SK-N-MC (cell line): ENCODE measurements at places on chromosomes 1 and 21.
A peak's percentile ranks its signal among the peaks of the same experiment; 100 is the strongest.

- no peak for DNase-seq
Observed at GRCh38 chr1:237664348-237664747, 226.4 kb downstream of the ZP4 start.

DNA sequence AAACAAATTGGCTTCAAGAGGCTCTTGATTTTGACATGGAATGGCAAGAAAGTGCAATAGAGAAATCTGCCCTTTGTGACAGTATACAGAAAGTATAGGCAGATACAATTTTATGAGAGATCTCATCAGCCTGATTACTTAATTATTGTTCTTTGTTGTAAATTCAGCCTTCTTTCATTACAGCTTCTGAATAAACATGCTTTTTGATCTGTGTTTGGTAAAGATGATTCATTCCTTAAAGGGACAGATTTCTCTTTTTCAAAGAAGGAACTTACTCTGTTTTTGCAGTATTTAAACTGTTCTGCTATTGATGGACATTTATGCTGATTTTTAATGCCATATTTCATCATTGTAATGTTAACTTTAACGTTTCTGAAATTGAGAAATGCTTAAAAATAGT, 13.7 kb upstream of the MPC2 start:
- no peak for DNase-seq

DNA sequence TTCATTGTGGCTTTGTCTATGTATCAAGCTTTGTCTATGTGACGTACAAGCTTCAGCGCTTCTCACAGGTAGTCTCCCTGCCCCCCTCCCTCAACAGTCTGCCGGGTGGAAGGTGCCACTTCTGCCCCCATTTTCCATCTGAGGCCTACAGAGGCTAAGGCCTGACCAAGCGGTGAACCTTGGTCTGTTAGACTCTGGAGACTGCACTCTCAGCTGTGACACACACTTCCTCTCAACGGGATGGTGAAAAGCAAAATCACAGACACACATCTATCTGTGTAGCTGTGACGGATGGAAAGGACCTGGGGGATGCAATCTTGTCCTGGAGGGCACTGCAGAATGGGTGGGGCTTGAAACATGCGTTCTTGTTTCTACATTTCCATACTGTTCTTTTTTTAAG, 152.9 kb upstream of the EDN2 start:
- no peak for DNase-seq

DNA sequence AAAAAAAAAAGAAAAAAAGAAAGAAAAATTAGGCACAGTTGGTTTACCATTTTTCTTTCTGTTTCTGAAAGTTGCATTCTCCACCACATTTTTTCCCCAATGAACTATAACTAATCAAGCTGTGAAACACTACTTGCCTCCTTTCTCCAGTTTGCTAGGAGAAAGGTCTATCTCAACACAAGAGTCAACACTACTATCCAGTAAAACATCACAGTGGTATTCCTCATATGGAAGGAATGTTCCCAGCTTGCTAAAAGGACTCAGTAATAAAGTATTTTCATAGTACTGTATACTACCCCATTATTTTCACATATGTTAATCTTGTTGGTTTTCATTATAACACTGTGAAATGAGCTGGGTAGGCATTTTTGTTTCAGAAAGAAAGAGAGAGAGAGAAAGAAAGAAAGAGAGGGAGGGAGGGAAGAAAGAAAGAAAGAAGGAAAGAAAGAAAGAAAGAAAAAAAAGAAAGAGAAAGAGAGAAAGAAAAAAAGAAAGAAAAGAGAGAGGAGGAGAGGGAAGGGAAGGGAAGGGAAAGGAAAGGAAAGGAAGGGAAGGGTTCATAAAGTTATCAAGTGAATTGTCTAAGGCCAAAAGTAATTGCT, 7.9 kb downstream of the PTGER3 start:
- DNase-seq: no peak

GRCh38 chr1:221998781-221999180, 256.9 kb upstream of the DUSP10 start:
- DNase-seq: no peak

- no peak for DNase-seq
Observed at GRCh38 chr21:42819861-42820615, 59.3 kb downstream of the WDR4 start.

DNA sequence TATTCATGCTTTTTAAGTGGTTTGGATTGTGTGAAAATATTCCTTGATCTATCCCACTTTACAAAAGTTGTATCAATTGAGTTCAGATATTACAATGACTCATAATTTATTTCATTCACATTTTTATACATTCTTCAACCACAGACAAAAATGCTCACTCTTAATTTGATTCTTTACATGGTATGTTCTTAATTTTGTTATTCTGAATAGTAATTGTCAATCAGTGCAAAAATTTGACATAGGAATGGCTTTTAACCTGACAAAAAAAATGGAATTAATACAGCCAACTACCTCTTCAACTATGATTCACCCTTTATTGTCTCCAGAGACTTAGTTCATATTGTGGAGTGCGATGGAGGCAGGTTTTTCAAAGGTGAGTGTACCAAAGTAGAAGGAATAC, 1002.4 kb upstream of the ADGRL4 start:
- no peak for DNase-seq

GRCh38 chr1:84606977-84607376, 32.7 kb upstream of the CTBS start:
- no peak for DNase-seq

DNA sequence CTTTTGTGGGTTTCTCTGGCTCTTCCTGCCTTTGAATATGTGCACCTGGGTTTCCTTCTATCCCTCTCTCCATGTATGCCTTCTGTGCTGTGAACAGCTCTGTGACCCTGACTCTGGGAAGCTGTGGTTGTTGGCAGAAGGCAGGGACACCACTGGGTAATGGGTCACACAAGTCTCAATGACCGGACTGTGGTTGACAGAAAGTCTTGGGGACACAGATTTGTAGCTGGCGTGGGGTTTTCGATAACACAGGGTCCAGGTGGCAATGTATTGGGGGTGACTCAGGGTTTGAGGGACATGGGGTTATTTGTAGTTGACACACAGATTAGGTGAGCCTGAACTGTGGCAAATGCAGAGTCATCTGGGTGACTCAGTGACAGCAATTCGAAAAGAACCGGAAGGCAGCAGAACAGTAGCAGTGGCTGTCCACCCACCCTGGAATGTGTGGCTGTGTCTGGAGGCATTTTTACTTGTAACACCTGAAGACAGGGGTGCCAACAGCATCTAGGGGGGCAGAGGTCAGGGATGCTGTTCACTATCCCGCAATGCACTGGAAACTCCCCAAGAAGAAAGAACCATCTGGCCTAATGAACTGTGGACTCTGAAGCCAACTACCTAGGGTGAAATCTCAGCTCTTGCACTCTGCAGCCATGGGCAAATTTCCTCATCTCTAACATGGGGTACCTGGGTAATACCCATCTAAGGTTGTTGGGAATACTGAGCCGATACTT, 13.0 kb upstream of the SLC6A9 start:
- DNase-seq: no peak

DNA sequence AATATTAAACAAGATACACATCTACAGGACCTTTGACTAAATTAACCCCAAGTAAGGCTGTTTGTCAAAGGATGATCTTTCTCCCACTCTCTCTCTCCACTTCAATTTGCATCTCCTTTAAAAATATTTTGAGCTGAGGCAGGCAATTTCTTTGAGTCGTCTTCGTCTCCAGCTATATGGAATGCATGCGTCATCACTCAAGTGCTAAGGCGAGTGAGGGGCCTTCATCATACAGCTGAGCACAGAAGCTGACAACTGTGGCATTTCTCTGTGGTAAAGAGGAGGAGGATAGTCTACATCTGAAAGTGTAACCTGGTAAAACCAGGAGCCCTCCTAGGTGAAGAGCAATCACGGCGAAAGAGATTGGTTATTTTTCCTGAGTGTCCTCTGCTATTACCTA, 7.6 kb downstream of the EPHX4 start:
- peak; percentile 87 for DNase-seq

- DNase-seq: no peak
Observed at GRCh38 chr21:32819694-32820093, 48.1 kb upstream of the PAXBP1 start.

GRCh38 chr1:3545363-3546047, 65.8 kb downstream of the MEGF6 start:
- DNase-seq: no peak

GRCh38 chr1:160835751-160836150, 26.9 kb downstream of the CD244 start:
- DNase-seq: no peak

- DNase-seq: no peak
Observed at GRCh38 chr1:204971517-204972336, 71.3 kb upstream of the CNTN2 start.

- no peak for DNase-seq
Observed at GRCh38 chr1:16719571-16720350, 20.6 kb upstream of the RNU1-4 start.

DNA sequence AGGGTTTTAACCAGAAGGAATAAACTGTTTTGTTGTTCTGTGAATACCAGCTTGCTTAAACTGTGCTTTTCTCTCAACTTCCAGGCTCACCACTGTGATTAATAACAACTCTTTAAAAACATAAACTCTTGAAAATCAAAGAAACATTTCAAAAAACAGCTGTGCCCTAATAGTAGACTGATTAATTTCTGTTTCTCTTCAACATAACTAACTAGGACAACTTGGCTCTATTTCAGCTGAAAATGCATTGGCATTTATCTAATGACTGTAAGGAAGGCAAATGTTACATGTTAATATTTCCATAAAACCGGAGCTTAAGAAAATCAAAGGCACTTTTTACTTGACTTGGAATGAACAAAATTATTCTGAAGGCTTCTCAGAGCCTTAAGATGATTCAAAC, 656.1 kb upstream of the NEGR1 start:
- no peak for DNase-seq

GRCh38 chr1:6489383-6489765, 2.1 kb downstream of the PLEKHG5 start:
- no peak for DNase-seq

DNA sequence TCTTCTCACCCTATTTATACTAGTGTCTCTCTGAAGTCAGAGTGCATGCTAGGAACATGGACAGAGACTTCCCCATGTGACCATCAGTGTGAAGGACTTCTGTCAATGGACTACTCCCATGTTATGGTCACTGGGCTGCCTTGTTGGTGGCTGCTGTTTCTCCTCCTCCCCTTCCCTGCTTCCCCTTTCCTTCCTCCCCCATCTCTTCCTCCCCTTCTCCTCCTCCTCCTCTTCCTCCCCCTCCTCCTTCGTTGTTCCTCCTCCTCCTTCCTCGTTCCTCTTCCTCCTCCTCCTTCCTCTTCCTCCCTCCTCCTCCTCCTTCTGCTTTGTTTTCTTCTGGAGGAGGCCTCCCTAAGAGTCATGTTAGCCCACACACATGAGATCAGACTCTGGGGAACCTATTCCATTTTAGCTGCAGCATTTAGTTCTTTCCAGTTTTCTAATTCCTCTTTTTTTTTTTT, 35.8 kb downstream of the IER5 start:
- no peak for DNase-seq

DNA sequence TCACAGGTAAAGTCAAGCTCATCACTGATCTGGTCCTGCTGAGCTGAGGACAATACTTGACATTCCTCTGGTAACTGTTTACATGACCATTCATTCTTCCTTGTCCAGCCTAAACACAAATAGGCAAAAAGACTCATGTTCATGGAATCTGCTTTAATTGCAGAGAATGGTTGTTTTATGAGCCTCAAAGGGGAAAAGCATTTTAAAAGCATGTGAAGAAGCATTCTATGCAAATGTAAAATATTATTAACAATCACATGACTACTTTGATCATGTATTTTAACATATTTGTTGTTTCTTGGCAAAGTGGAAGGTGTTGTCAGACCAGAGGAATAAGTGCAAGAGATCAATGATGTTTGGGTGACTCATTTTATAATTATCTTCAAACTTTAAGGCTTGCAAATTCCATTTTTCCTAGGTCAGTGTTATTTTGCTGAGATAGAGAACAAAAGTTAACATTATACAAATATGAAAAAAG, 133.7 kb downstream of the RUNX1 start:
- DNase-seq: no peak

GRCh38 chr1:23371987-23372880, 2.6 kb upstream of the ZNF436 start:
- DNase-seq: no peak

- DNase-seq: no peak
Observed at GRCh38 chr1:46406881-46407608, 12.9 kb downstream of the FAAH start.

- DNase-seq: peak; percentile 6
Observed at GRCh38 chr1:23838401-23838866, 13.2 kb upstream of the HMGCL start.

- no peak for DNase-seq
Observed at GRCh38 chr1:28118640-28119307, 30.4 kb upstream of the EYA3 start.

DNA sequence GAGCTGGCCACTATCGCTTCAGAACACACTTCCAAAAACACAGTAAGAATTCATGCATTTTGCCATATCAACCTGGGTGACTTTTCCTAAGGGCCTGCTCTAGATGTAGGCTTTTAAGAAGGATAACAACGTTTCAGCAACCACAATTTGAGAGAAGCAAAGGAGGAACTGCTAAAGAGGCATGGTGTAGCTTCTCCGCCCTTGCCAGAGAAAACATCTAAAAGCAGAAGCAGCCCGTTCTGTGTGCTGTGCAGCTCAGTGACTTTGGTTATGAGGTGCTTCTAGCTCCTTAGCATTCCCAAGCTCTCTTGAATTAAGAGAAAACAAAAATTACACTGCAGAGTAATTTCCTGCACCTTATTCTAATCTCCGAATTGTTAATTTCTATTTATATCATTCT, 2.7 kb downstream of the PER3 start:
- DNase-seq: no peak

DNA sequence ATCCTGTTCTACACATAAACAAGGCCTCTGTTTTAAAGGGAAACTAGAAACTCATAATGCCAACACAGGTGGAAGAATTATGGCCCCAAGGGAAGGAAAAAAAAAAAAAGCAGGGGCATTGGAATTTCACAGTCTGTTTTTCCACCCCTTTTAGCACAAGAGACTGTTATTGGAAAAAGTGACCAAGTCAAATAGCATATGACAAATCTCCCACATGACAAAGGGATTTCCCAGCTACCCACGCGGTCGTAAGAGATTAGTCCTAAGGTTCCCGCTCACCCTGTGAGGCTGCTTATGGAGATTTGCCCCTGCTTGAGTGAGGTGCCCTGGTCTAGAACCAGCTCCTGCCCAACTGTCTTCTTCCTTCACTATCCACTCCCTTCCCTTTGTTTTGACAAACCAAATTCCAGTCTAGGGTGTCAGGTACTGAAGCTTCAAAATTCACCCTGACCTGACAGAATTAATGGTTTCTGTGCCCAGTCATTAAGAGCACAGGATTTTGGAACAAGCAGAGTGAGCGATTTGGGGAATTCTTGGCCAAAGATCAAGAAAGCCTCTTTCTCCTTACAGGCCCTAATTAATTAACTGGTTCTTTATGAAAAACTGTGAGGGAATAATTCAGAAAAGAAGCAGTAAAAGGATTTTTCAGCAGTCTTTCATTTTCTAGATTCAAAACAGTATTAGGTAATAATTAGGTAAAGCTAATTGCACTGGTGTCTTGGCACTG, 107.3 kb downstream of the NMNAT2 start:
- DNase-seq: no peak
